Fibroblast of skin of abdomen (primary cell): ENCODE measurements at places on chromosomes 2 and 18.

GRCh38 chr2:143742581-143742980, 613.4 kb downstream of the ARHGAP15 start:
- peak; percentile 51 for DNase-seq

DNA sequence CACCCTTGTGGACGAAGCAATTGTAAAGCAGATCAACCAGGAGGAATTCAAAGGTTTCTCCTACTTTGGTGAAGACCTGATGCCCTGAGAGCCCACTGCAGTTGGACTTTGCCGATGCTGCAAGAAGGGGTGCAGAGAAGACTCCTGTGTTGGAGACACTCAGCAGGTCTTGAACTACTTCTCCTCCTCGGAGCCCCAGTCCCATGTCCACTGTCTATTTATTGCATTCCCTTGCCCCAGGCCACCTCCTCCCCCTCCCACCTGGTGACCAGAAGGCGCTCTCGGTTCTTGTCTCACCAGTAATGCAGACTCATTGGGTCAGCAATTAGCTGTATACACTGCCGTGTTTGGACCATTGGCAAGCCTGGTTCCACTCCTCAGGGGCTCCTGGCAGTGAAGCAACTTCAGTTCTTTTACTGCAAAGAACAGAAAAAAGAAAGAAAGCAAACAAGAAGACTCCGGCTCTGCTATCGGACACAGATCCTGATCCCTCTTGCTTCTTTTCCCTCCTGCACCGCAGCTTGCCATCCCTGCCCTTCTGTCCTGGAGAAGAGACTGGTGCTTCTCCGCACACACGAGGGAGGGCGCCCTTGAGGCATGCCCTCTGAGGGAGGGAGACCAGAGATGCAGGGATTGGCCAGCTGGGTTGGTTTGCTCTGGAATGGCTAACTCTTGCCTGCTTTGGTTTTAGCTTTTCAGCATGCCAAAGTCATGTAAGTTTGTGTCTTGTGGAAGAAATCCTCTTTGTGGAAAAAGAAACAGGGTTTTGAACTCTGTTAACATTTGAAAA, 112.2 kb upstream of the EPAS1 start:
- no peak for DNase-seq

DNA sequence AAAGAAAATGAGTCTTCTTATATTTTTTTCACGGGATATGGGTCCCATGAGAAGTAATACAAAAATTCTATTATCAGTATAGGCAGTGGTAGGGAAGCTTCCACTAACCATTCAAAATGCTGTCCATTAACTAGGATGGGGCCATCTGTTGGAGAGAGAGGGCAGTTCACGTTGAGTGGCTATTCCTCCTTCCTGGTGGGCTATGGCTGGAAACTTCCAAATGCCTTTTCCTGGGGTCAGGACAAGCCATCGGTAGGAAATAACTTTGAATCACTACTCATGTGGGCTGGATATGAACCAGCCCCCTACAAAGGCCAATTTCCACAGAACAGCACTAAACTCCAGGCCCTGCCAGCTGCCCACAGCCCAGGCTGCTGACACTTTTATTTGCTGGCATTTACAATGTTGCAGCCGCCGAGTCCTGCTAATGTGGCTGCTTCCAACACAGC, 156.1 kb upstream of the HNRNPA3 start:
- no peak for DNase-seq

- DNase-seq, result no peak
Observed at GRCh38 chr2:135845997-135846396, 9.0 kb upstream of the LCT start.

- peak; percentile 2 for DNase-seq
Observed at GRCh38 chr2:166518634-166519390, 24.8 kb upstream of the SCN7A start.

DNA sequence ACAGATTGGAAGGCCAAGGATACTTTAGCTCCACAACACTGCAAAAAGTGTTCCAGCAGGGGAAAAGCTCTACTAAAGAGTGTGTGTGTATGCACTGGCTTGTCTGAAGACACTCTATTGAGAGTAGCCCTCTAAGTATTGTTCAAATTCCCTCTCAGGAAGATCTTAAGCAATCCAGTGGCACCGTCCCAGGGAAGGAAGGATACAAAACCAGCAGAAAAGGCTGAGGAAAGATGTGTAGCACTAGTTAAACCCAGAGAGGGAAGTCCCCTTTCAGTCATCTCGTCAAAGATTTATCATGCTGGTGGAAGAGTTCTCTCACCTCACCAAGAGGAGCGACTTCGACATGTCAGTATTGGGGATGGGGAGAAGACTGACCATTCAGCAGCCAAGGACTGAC, 50.5 kb downstream of the DHRS9 start:
- DNase-seq, result no peak

GRCh38 chr18:12449051-12449785, 41.5 kb downstream of the PRELID3A start:
- no peak for DNase-seq

- no peak for DNase-seq
Observed at GRCh38 chr2:19744456-19745199, 157.2 kb downstream of the TTC32 start.
